ENCODE measurements at places on chromosomes 7 and 10.

GRCh38 chr7:50544992-50545391, 20.2 kb downstream of the DDC start:
- DNase-seq: no peak

DNA sequence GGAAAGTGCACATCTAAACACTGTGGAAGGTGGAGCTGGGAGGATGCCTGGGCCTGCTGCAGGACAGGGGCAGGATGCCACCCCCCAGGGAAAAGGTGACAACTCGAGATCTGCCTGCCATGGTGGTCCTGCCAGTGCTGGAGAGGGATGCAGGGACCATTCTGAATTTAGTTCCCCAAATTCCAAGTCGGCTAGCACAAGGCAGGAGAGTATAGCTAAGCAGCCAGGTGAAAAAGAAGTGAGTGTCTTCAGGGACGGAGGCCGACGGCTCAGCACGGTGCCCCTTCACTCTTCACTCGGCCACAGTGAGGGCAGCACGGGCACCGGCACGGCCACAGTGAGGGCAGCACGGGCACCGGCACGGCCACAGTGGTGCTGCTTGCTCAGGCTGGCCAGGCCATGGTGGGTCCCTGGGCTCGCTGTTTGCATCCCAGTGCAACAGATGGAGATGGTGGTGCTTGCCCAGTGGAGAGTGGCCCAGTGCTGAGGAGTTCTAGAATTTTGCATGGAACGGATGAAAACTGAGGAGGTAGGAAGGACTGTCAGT, 161.3 kb upstream of the SHH start:
- DNase-seq: no peak

GRCh38 chr7:3497796-3498195, 196.7 kb downstream of the SDK1 start:
- no peak for DNase-seq

- DNase-seq: no peak
These were observed 129.1 kb downstream of the LRRC4 start for GRCh38 chr7:127901895-127902703.

DNA sequence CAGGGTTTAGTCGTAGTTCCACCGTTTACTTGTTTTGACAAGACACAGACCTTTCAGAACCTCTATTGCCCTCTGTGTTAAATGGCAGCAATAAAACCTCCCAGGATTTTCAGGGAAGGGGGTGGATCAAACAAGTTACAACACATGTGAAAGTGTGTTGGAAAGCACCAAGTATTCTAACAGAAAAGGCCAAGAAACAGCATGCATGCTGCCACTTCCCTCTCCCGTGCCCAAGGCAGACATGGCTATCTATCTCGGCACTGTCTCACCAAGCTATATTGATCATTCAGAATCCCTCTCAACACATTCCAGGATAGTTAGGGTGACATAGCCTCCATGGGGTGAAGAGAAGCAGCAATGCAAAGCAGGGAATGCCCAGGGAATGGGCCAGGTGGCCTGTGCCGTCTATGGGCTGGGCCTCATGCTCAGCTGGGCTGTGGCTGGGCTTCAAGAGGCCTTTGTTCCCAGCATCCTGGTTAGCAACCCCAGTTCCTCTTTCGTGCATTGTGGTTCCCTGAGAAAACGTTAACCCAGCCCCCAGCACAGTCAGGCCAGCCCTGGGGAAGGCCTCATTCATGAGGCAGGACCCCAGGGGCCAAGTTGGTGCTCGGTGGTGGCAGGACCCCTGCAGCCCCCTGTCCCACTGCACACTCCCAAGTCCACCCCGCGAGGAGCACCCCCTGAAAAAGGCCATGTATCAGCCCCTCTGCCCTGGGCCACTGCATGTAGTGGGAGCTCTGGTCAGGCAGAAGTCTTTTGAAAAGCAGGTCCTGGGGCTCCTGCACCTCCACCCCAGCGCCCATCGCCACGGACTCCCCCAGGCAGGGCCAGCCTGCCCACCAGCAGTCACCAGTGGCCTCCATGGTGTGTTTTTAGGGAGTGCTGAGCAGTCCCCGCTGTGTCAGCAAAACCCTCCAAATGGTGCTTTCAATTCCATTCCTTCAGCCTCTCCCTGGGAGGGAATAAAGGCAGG, 25.5 kb downstream of the VSIR start:
- no peak for DNase-seq

DNA sequence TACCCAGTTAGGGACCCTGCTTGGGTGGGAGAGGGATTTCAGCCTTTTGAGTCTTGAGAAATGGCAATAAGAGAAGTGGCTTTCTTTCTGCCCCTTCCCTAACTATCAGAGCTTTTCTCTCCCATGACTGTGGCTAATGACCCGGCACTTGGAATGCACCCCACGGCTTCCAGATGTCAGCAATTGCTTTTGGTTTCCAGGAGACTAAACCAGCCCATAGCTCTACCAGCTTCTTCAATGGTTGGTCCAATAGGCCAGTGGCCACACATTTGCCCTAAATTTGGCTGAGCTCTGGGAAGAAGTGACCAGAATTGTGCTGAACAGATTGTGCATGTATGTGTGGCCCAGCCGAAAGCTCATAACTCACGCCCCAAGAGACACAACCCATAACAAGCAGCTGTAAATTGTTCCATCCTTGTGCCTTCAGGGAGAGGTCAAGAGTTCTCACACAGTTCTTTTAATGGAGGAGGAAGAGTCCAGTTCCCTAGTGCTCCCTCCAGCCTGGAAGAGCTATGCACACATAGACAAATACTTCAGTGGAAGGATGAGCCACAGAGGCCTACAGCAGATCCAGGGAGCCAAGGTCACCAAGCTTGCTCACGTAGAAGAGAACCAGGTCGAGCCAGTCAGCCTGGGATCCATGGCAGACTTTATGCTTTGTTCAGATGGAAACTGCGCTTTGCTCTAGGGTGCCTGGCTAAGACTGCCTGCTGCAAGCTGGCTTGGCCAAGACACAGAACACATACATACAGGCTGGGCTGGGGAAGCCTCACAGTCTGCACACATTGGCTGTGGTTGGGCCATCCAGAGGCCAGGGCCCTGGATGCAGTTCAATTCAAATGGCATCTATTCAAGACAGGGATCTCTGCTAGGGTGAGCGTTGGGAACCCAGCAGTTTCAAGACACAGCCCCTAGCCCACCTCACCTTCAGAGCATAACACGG, 131.8 kb upstream of the HABP2 start:
- no peak for DNase-seq

GRCh38 chr7:120857588-120858573, at the start of gene TSPAN12:
TSS of gene TSPAN12 (minus strand) at chr7:120858144. CDS start at chr7:120856763, 1,381 bp downstream.
- no peak for DNase-seq

GRCh38 chr7:74334030-74334429, 44.8 kb downstream of the CLIP2 start:
- no peak for DNase-seq

DNA sequence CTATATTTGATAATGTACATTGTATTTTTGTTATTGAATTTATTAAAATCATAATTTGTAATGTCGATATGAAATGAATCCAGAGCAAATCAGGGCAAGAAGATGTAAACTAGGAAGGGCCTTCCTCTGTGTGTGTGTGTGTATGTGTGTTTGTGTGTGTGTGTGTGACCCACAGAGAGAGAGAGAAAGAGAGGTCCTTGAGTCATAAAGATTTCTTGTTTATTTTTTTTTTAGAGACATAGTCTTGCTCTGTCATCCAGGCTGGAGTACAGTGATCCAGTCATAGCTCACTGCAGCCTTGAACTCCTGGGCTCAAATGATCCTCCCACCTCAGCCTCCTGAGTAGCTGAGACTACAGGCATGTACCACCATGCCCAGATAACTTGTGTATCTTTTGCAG, 50.7 kb downstream of the INPP5F start:
- no peak for DNase-seq

DNA sequence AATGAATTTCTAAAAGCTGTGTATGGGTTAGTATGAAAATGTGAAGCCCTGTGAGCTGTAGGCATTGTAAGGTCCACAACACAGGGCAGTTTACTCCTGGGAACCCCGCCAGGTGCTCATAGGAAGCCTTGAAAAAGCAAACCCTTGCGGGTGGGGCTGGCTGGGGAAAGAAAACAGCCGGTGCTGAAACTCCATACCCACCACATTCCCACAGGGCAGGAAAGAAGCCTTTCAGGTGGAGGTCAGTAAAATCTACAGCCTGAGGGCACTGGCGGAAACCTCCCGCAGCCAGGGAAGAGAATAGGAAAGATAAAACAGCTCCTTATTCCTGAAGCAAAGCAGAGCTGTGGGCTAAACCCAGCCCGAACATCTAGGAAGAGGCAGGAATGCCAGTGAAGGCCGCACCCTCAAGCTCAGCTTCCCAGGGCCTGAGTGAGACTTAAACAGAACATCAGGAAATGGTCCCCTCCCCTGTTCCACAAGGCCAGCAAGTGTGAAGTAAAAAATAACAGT, 34.7 kb downstream of the PODXL start:
- DNase-seq: no peak

DNA sequence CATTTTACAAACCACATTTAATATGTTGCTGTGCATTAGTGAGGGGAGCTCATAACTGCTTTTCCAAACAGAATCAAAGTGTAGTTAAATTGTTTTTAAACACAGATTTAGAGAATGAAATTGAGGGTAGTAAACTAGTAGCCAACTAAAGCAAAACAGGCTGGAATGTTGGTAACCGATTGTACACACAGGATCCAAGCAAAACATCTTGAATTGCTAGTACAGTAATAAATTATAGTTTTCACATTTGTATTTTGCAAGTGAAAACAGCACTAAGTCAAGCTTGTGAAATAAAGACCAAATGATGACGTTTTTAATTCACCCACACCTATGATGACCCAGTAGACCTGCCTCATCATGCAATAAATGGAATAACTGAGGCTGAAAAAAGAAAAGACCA, 198.3 kb downstream of the HDAC9 start:
- DNase-seq: no peak

GRCh38 chr7:105580022-105580740, 1.1 kb downstream of the EFCAB10 start:
- no peak for DNase-seq

DNA sequence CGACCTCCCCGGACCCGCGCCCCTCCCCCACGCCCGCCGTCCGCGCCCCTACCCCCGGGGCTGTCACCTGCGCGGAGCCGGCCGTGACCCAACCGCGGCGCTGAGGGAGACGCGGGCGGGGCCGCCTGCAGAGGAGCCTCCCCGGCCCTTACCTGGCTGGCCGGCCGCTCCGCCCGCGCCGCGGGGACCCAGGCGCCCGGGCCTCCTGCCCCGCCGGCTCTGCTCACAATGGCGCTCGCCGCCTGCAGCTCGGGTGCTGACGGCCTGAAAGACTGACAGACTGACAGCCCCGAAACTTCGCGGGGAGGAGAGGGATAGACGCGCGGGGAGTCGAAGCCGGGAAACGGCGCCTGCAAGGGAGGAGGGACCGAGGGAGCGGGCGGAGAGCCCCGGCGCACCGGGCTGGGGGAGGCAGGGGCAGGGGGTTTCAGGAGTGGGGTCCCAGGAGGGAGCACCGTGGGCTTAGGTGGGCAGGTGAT, 393 bp downstream of the ZNF467 start:
- DNase-seq: no peak

DNA sequence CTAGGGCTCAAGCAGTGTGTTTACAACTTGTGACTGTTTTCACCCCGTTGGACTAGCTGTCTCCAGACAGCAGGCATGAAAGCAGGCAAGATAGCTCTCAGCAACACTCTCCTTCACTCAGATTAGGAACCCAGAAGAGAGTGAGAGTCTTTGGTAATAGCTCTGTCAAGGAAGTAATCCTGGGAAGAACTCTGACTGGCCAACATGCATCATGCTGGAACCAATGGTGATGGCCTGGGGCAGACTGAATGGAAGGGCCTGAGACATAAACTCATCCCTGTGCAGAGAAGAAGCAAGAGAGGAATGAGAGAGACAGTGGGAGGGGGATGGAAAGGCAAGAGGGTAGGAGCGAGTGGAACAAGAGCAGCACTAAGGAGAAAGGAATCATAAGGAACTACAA, 48.9 kb downstream of the AKR1D1 start:
- DNase-seq: no peak

- DNase-seq: no peak
These were observed 38.1 kb downstream of the PPIF start for GRCh38 chr10:79385392-79385795.

DNA sequence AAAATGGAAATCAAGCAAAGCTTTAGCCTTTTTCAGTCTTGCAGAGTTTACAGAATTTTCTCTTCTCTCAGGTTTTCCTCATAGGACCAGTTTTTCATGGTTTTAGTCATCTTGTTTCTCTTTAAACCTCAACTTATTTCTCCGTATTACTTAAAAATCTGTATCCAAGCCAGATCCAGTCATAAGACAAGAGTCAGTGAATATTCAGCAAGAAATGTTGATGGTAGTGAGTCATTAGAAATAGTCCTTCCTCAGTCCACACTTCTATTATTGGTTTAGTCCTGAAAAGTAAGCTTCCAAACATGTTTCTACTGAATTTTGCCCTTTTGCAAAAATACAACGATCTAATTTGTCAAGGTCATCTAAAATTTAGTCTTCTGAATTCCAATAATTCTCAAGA, 107.0 kb downstream of the VIM start:
- peak; percentile 30 for DNase-seq

- DNase-seq: no peak
These were observed 229.7 kb downstream of the CACNB2 start for GRCh38 chr10:18369859-18370473.

GRCh38 chr7:29005829-29006228, 47.7 kb upstream of the TRIL start:
- DNase-seq: peak; percentile 54

DNA sequence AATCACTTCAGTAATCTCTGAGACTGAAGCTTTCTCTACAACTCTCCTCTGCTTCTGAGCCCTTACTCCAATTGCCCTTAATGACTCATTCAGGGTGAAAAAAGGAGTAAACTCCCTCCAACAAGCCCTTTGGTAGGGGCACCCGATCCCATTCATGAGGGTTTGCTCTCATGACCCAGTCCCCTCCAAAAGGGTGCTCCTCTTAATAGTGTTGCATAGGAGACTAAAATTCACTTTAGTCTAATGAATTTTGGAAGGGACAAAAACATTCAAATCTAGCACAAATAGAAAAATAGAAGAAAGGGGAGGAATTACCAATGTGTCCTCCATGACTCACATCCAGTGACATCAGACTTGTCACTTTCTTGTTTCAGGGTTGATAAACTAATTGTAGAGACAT, 66.2 kb upstream of the CCNY start:
- DNase-seq: no peak

DNA sequence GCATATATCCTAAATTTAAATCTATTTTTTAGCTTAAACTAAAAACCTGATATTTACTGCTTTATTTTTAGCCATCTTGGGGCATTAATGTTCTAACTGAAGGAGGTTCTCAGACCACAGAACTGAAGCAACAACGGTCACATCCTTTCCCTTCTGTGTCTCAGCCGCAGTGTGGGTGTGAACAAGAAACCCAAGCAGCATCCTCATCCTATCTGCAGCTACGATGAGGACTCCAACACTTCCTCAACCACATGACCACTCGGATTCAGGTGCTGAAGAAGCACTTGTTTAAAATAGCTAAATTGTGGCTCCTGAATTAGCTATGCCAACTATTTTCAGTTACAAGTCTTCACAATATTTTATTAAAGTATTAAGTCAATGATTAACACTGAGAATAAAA, 5.3 kb downstream of the ESYT2 start:
- DNase-seq: no peak

Data from fibroblast of the conjunctiva (primary cell).